ENCODE measurements at places on chromosomes 1 and 21. TPM values are rescaled to one million over a fixed set of nuclear protein-coding genes. Genes with fewer than 3 reads are reported as not detected.

The DYNLT4 gene
- 0.13 TPM for total RNA-seq

The TMPRSS15 gene
- not detected for total RNA-seq

The PLA2G2F gene
- total RNA-seq, result not detected

The HSD3B1 gene
- not detected for total RNA-seq

The PRR9 gene
- not detected for total RNA-seq

The CASQ2 gene
- total RNA-seq, result not detected

The SEC16B gene
- 0.39 TPM for total RNA-seq

The UBXN10 gene
- not detected for total RNA-seq

The RNU1-2 gene
- under 0.01 TPM for total RNA-seq

The PTPRC gene
- total RNA-seq, result not detected

DNA sequence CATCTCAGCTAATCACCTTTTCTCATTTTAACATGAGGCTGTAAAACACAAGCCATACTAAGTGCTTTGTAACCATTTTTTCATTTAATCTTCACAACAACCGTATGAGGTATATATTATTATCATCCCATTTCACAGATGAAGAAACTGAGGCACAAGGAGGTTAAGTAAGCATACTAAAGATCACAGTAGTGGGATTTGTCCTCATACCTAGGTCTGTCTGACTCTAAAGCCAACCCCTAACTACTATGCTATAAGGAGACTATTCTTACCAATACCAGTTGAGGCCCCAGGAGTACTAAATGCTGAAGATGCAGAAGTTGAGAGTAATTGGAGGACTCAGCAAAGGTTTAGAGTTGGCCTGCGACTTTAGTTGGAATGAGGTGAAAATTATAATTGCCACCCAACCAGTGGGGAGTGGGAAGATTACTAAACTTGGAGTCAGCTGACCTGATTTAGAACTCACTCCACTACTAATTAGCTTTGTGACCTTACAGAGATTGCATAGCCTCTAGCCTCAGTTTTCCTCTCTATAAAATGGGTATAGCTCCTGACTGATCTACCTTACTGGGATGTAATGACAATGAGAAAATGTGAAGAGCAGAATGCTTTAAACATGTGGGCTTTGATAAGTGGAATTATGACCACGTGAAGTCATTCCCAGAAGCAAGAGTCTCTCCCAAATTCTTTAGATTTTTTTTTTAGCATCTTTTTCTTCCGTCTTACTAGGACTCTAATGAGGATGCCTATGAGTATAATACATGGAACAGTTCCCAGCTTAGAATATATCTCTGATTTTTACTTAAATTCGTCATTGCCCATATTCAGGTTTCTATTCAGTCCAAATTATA is 85.8 kb upstream of the IPO9 start:
- no peak for DNase-seq

DNA sequence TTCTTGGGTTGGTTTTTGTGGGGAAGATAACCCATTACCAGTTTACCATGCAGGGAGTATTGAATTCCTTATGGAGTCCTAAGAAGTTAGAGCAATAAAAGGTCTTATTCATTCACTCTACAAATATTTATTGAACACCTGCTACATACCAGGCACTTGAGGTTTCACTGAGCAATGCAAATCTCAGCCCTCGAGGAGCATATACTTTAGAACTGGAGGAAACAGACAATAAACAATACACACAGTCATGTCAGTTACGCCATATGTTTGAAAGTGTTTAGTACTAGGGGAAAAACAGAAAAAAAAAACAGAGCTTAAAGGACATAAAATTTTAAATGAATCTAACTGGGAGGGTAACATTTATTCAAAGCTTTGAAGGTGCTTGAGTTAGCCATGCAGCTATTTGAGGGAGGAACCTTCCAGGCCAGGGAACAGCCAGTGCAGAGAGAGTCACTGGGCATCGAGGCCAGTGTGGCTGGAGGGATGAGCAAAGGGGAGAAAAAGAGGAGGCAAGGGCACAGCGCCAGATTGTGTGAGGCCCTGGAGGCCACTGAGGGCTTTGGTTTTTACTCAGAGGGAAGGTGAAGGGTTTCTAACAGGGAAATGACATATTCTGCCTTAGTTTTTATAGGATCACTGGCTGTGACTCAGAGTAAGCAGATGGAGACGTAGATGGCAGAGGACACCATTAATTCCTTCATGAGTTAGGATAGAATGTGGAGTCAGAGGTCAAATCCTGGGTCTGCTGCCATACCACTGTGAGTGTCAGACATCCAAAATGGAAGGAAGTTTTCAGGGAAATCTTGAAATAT is 32.7 kb downstream of the C1orf21 start:
- no peak for DNase-seq

GRCh38 chr1:203915811-203916210 is 54.4 kb downstream of the SNRPE start:
- no peak for DNase-seq

DNA sequence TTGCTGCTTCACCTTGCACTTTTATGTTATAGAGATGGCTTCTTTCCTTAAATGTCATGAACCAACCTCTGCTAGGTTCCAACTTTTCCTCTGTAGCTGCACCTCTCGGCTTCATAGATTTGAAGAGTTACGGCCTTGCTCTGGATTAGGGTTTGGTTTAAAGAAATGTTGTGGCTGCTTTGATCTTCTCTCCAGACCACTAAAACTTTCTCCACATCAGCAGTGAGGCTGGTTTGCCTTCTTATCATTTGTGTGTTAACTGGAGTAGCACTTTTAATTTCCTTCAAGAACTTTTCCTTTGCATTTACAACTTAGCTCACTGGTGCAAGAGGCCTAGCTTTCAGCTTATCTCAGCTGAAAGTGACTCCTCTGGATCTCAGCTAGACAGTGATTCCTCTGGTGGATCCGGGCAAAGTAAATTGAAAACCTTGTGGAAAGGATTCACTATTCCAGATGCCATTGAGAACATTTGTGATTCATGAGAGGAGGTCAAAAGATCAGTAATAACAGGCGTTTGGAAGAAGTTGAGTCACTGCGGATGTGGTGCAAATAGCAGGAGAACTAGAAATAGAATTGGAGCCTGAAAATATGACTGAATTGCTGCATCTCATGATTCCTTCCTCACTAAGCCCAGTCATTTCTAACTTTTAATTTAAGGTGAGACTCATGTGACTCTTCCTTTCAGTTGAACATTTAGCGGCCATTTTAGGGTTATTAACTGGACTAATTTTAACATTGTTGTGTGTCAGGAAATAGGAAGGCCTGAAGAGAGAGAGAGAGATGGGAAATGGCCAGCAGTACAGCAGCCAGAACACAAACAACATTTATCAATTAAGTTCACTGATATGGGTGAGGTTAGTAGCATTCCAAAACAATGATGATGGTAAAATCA is 16.2 kb upstream of the RGS1 start:
- peak; percentile 86 for DNase-seq

GRCh38 chr1:57424231-57425027 is 569 bp upstream of the DAB1 start:
- no peak for DNase-seq

DNA sequence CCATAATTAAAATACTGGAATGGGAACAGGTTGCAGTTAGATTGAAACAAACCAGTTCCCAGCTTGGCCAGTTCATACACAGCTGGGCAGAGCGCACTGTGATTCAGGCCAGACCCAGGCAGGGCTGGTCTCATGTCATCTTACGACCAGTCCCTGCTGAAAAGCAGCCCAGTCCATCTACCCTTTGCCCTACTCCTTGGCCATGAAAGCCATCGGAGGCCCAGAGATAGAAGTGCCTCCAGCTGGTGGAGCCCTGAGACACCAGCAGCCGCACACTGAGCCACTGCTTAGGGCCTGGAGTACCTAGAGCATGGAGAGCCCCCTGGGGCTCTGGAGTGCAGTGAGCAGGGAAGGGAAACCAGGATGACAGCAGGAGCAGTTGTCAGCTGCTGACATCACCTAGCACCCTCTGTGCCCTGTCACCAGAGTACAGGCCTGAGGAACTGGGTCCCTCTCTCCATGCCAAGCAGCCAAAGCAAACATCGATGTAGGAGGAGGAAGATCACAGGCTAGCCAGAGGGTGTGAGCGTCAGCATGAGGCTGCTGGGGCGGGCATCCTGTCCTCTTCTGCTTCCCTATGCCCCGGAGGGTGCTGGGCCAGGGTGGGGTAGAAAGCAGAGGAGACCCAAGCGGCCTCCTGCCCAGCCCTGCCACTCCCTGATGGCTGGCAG is 34.2 kb upstream of the TMEM125 start:
- no peak for DNase-seq

DNA sequence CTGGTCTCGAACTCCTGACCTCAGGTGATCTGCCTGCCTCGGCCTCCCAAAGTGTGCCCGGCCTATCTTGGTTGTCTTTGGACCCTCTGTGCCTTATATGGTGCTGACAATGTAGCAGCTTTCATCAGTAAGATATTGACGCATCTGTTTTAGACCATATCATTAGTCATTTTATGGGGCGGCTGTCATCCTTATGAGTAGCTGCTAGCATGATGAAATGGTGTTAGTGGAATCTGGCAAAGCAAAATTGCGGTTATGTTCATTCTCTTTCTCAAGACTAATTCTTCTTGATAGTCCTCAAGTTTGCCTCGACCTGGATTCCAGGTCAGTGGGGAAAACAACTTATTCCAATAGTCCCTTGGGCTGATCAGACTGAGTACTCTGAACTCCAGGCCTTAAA is 199.9 kb downstream of the PRDM2 start:
- DNase-seq, result no peak

GRCh38 chr1:226723657-226724532 is 15.2 kb downstream of the ITPKB start:
- peak; percentile 84 for DNase-seq

- DNase-seq, result no peak
These were observed 21.0 kb downstream of the KCND3 start for GRCh38 chr1:111968511-111968910.

DNA sequence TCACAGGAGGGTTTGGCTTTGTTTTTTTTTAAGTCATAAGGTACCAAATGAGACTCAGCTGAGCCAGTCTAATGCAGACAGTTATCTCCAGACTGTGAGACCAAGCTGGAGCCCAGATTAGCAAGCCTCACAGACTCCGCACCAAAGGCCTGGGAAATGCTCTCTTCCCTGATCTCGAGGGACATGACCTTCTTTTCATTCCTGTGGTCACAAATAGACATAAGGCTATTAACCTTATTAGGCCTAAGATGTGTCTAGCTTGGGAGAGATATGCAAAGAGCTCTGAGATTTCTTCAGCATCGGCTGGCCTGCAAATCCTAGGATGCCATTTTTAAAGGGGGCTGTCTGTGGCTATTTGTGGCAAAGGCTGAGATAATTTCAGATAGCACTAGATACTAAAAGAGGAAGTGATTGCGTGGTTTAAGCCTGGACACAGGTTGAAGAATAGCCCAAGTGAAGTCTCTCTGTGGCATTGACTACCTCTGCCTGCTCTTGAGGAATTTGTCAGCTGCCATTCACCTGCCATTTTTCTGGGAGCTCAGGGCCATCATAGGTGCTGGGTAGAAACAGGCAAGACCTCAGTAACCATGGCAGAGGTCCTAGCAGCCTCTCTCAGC is 301.3 kb downstream of the SIPA1L2 start:
- DNase-seq, result no peak

DNA sequence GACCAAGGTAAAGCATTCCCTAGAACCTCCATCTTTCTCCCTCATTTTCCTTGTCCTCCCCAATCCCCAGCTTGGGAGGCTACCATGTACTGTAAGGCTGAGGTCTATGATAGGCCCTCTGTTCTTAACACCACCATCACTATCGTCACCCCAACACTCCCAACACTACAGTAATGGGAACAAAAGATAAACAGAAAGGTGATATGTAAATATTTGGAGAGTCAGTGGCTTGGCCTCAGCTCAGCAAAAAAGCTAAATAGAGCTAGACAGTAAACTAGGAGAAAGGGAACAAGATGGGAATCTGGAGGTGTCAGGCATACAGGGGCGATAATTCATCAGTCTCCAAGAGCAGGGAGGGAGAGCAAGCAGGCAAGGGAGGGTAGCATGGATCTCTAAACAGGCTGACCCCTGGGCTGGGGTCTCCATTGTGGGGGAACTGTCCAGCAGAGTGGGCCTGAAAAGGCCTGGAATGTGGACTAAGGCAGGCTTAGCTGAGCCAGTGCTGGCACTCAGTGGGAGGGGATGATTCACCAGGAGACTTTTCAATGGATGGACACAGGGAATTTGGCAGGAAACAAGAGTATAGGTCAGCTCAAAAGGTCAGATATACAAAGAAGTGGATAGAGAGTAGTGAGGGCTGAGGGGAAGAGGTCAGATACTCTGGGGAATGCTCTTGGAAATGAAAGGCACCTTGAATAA is 6.7 kb downstream of the WNT2B start:
- DNase-seq, result peak; percentile 34

DNA sequence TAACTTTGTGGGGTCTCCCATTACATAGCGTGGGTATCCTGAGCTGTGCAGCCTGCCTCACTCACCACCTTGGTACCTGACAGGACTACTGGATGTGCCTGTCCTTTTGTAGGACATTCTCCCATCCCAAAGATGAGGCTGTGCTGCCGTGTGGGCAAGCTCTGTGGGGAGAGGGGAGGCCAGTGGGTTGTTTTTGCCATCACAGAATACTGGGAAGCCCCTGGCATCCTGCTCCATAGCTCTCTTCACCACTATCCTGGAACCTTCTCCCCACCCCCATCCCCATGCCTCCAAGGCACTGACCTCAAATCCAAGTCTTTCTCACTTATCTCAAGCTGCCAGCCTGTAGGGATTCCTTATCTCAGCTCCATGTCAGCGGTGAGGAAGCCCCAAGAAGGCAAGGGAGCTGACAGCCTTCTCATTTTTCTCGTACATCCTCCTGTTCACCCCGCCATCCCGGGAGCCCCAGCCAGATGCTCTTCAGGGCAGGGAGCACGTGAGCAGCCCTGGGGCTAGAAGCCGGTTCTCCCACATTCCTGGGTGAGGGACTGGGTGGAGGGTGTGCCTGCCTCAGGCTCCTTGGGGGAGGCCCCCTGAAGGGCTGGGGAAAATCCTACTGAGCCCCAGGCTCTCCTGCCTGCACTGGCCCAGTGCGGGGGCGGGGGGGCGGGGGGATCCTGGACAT is 2.4 kb upstream of the ELF3 start:
- no peak for DNase-seq

GRCh38 chr21:42527489-42528158 is 14.0 kb downstream of the SLC37A1 start:
- no peak for DNase-seq

DNA sequence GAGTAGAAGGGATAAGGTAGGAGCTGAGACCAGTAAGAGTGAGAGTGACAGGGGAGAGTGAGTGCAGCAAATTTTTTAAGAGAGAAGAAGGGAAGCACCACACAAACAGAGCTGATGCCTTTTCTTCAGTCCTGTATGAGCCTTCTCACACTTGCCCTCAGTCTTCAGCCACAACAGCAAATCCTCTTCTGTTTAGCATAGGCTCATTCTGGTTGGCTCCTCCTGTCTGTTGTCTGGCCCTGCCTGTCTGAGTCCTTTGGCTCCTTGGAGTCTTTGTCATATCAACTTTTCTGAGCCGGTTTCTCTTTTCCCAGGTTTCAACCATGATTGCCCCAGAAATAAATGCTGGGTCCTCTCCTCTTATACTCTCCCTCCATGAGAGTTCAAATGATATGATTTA is 12.7 kb upstream of the CASQ1 start:
- no peak for DNase-seq

GRCh38 chr21:45932922-45933502 is 48.6 kb upstream of the COL6A1 start:
- no peak for DNase-seq

Data from dermis microvascular lymphatic vessel endothelial cell (primary cell).